ENCODE measurements at places on chromosomes 7 and 10.

GRCh38 chr7:117750612-117751563, 122.4 kb downstream of the CTTNBP2 start:
- DNase-seq: no peak

DNA sequence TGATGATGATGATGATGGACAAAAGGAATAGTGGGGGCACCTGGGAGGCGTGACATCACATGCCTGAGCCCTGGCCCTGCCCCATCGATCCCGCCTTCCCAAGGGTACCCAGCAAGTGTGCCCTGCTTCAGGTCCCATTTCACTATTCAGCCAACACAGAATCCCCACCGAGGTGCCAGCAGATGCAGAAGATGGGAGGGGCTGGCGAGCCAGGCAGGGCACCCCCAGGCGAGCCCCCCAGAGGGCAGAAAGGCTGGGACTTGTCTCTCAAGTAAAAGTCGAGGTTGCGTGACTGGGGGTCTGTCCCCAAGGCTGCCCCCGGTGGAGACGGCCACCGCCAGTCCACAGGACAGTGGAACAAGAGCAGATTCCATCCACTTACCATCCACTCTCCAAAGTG, 57.5 kb downstream of the INSIG1 start:
- no peak for DNase-seq

- DNase-seq: no peak
Measured at GRCh38 chr10:44516891-44517290, 132.0 kb upstream of the CXCL12 start.

DNA sequence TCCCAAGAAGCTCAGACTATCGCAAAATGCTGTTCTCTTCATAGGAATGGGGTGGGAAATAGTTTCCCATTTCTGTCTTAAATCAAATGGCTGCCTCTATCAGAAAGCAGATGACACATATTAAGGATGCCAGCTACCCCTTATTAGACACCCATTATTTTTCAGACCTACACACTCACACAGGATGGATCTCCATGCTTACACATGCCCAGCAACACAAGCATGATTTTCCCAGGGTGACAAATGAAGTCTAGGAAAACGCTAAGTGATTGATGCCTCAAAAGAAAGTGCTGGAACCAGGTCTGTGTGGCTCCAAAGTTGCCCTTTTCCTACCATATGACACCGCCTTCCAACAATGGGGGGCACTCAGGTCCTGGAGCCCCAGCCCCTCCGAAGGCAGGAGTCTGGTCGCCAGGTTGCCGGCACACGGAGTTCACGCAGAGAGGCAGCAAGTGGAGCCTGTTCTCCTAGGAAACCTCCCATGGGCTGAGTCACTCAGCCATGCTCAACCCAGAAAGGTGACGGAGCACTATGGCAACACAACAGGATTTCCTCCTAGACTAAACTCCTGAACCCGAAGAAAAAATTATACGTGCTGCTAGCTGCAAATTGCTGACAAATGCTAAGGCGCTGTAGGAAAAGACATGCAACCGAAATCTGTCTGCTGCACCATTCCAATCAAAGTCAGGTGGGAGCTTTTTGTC, 19.8 kb downstream of the VOPP1 start:
- DNase-seq: no peak

DNA sequence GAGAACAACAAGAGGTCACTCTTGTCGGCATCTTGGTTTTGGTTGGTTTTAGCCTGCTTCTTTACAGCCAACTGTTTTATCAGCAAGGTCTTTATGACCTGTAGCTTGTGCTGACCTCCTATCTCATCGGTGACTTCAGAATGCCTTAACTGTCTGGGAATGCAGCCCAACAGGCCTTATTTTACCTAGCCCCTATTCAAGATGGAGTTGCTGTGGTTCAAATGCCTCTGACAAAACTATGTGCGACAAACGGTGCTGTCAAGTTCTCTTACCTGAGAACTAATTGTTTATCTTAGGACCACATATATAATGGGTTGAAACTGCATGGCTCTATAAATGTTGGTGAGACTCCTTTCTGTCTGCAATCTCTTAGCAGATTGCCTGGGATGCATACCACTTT, 35.9 kb upstream of the POT1 start:
- no peak for DNase-seq

- DNase-seq: no peak
Measured at GRCh38 chr7:29274146-29275017, 79.8 kb downstream of the CHN2 start.
